ENCODE measurements at places on chromosomes 2 and 18.

GRCh38 chr2:113206251-113206650 is 32.5 kb downstream of the PSD4 start:
- no peak for DNase-seq

GRCh38 chr18:70982292-70982691 is 693.4 kb downstream of the SOCS6 start:
- no peak for DNase-seq

- no peak for DNase-seq
Measured at GRCh38 chr2:218172845-218173244, 6.1 kb upstream of the CXCR1 start.

- peak; percentile 13 for DNase-seq
Measured at GRCh38 chr2:169038338-169038757, 7.2 kb upstream of the ABCB11 start.

DNA sequence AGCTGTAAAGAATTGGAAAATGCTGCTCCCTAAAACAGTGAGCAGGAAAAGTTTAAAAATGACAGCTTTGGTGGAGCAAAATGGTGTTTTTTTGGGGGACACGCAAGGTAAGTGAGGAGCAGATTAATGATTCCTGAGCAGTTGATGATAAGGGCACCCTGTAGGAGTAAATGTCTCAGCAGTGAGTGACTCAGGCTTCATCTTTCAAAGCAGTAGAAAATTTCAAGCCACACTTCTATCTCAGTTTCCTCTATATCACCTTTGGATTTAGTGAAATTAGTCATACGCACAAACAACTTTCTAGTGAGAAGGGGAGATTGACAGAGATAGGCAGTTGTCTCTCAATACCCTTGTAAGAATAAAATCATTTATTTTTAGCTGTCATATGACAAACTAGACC is 709.0 kb upstream of the FAM98A start:
- DNase-seq: no peak

DNA sequence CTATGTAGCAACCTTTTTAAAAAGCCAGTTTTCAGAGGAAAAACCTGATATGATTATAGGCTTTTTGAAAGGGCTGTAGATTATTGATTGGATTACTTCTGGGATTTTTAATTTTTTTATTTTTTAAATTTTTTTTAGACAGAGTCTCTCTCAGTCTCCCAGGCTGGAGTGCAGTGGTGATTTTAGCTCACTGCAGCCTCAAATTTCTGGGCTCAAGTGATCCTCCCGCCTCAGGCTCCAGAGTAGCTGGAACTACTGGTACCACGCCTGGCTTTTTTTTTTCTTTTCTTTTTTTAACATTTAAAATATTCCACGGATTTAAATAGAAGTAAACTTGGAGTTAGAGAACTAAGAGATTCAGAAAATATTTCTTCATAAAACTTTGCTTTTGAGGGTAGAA is 1.2 kb downstream of the MRPL19 start:
- no peak for DNase-seq

GRCh38 chr2:54771166-54771885 is 47.9 kb downstream of the EML6 start:
- DNase-seq: no peak

GRCh38 chr2:41933585-41934320 is 114.1 kb upstream of the PKDCC start:
- peak; percentile 16 for DNase-seq

- DNase-seq: no peak
Measured at GRCh38 chr18:730692-731091, 18.3 kb upstream of the ENOSF1 start.

- DNase-seq: no peak
Measured at GRCh38 chr2:149986861-149987260, 399.3 kb upstream of the MMADHC start.

- no peak for DNase-seq
Measured at GRCh38 chr2:235546151-235546435, 52.2 kb downstream of the AGAP1 start.

DNA sequence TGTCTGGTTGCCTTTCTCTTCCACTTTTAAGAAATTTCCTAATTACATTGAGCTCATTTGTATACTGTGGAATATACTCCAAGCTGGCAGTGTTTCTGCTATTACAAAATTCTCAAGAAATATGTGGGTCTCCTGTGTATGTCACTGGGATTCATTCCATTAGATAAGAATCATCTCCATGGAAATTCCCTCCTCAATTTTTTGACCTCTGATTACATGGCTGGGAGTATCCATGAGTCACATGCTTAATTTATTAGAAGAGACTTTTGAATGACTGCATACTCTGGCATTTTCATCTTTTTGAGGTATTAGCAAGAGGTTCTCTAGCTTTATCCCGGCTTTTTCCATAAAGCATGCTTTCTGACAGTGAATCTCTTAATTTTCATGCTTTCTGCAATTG is 665.5 kb upstream of the CNTNAP5 start:
- DNase-seq: peak; percentile 2

GRCh38 chr18:21762181-21762772 is 21.7 kb downstream of the MIB1 start:
- no peak for DNase-seq

DNA sequence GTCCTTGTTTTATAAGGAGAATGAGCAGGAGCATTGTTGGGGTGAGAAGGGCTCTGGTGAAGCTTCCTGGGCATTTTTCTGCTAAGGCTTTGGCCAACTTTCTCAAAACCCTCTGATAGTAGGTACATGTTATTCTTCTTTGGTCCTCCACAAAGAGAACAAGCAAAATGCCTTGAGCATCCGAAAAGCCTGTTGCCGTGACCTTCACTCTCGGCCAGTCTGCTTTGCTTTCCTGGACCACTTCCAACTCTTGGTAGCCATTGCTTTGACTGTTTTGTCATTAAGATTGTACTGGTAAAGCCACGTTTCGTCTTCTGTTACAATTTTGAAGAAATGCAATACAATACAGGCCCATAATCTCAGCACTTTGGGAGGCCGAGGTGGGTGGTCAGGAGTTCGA is 27.4 kb upstream of the ALLC start:
- DNase-seq: no peak

- no peak for DNase-seq
Measured at GRCh38 chr2:191169456-191170300, 18.9 kb upstream of the STAT4 start.

DNA sequence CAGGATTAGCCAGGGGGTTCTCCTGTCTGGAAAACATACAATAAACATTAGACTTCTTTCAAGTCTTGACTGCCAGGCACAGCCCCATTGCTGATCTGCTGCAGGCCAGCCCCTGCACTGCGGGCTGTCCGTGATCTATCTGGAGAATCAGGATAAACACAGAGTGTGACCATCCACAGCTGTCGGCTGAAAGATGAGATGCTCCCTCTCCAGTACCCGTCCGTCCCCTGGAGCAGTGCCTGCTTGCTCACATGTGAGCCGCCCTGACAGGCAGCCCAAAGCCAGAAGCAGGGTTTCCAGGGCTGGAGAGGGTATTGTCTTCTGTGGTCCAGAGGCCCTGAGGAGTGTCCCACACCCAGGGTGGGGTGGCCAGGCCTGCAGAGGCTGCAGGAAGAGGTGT is 46.1 kb upstream of the FOSL2 start:
- no peak for DNase-seq
